ENCODE measurements at places on chromosomes 2 and 18.

DNA sequence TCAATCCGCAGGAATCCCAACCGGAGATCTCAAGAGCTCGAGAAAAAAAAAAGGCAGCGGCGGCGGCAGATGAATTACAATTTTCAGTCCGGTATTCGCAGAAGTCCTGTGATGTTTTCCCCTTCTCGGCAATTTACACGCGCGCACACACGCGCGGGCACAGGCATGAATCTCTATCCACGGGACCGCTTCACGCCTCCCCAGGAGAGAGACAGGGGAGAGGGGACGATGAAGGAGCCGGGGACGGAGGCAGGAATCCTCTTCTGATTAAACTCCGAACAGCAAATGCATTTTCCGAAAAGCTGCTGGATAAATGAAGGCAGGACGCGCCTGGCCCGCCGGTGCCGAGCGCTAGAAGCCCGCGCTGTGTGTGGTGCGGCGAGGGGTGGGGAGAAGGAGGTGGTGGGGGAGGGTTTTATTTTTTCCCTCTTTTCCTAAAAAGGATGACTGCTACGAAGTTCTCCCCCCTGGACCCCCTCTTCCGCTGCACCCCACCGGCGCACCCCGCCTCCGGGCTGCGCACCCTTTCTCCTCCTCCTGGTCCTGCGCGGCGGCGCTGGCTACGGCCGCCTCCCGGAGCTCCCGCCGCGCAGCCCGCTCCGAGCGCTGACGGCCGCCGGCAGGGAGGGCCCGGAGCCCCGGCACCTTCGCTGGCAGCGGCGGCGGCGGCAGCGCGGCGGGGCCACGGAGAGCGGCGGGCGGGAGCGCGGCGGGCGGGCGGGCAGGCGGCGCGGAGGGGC, at the start of gene BCL2:
Gene BCL2, minus strand, starts transcription at position 387 of the 740 bp plus-strand sequence.
- peak; percentile 30 for DNase-seq

DNA sequence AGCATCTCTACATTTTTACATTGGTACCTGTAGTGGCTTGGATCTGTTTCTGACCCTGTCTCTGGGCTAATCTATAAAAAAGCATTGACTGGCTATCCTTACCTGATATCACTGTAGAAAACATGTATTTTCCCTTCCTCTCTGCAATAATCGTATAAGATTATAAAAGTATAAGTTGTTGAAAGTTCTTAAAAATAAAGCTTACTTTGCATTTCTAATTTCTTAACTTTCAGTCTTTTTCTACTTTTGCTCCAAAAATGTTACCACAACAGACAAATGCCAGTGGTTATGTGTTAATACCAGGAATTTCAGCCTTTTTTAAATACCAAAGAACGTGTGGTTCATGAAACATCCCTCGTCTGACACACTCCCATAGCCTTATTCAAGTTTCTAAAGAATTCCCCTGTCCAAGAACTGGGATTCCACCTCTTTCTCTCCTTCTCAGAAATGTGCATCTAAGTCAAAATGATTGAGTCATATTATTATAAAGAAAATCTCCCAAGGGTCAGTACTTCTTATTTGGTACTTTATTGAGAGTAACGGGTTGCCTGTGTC, 28.5 kb upstream of the ACKR3 start:
- no peak for DNase-seq

DNA sequence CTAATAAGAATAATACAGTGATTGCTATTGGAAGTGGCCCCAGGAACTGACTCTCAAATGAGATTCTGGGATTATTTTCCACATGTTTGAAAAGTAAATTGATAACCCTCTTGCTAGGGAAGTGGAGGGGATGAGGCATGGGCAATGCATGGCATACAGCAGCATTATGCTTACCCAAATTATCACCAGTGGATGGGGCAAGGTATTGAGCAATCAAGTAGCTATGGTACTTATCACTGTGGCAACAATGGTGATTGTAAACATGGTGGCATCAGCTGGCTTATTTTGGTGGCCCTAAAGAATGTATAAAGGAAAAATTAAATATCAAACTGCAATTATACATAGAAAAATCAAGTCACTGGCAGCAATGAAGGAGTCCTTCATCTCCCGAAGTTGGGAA, 155.1 kb downstream of the FIGN start:
- DNase-seq: no peak

- no peak for DNase-seq
Observed at GRCh38 chr2:140344838-140345237, 1564.6 kb upstream of the NXPH2 start.

DNA sequence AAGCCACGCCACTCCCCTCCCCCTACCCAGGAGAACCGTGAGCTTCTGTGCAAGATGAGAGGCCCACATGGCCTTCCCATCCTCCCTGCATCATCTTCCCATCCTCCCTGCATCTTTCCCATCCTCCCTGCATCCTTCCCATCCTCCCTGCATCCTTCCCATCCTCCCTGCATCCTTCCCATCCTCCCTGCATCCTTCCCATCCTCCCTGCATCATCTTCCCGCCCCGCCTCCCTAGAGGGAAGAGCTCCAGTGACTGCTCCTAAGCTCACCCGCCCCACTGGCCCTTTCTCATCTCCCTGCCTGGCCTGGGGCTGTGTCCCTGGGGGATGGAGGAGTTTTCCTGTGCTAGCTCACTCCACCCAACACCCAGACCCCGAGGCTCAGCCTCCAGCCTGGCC, 93.3 kb upstream of the ASAP2 start:
- no peak for DNase-seq

DNA sequence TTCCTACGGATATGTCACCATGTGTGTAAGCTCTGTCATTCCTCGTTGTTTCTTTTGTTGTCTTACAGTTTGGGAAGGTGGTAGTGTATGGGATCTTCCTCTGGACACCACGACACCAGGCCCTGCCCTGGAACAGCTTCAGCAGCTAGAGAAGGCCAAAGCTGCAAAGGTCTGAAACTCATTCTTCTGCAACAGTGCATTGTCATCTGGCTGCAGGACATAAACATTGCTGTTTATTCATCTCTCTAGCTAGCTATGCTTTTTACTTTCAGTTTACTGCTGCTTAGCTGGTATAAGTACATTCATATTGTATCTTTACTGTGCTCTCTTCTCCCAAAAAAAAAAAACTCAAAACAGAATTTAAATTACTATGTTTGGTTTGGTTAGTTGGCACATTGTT, 39.2 kb upstream of the KCNJ13 start:
- no peak for DNase-seq

DNA sequence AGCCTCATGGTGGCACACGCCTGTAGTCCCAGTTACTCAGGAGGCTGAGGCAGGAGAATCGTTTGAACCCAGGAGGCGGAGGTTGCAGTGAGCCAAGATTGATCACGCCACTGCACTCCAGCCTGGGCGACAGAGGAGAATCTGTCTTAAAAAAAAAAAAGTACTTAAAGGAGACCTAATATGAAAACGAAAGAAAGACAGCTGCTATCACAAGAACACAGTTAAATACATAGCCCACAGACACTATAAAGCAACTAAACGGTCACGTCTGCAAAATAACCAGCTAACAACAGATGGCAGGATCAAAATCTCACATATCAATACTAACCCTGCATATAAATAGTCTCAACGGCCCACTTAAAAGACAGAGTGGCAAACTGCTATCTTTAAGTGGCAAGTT, 43.9 kb upstream of the TACR1 start:
- DNase-seq: no peak

DNA sequence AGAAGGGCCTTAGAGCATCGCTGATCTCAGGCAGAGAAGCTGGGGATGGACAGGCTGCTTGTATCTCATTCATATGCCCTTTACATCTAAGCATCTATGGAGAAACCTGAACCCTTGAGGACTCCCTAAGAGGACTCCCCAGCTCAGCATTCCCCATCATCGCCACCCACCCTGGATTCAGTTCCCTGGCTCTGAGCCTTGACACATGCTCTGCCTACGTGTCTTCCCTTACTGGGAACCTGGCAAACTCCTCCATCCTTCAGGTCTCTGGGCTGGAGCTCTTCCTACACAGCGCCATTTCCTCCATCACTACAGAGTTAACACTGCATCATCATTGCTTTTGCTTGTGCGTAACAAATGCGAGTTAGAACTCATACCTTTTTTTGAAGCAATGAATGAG, 31.2 kb upstream of the OTOF start:
- no peak for DNase-seq

DNA sequence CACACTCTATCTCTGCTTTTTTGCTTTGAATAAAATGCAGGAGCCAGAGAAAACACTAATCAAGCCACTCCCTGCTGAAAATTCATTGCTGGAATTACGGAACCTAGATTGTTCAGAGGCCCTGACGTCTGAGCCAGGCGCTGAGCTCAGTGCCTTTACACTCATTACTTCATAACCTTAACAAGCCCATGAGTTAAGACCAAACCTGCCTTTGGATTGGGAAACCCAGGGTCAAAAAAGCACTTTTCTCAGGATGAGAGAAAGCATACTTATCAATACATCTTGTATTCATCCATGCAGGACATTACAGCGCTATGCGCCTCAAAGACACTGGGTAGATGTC, 762 bp downstream of the INO80C start:
- no peak for DNase-seq

DNA sequence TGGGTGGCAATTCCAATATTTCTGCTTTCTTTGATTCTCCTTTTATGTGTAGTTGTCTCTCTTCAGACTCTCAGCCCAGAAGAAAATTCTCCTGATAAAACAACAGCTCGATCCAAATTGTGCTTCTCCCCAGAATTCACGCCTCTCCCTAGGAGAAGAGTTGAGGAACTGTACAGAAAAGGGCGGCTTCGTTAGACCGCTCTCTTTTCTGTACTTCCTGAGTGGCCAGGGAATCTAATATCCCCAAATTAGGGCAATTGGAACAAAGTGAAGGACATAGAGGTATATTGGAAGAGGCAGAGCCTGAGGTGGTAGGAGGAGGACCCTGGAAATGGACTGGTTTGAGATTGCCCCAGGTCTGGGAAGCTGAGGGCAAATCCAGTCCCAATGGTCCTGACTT, 5.6 kb downstream of the ADCYAP1 start:
- DNase-seq: no peak

GRCh38 chr2:15588329-15588919, 3.2 kb upstream of the DDX1 start:
- peak; percentile 51 for DNase-seq

GRCh38 chr2:218895326-218895725, 14.7 kb downstream of the WNT10A start:
- DNase-seq: no peak

DNA sequence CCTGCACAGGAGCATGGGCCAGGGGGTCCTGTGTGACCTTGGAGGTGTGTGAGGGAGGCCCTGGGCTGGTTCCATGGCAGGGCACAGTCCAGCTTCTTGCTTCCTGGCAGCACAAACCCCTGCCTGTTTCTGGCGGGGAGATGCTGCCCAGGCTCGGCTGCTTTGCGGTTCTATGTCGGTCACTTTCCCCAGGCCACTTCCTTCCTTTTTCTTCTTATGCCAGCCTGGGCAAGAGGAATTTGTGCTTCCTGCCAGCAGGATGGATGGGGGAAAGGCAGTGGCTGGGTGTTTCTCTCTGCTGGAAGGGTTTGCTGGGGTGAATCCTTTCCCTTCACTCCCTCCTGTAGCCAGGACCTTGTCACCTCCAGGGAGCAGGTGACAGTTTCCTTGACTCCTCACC, 24.3 kb downstream of the ASAP2 start:
- DNase-seq: peak; percentile 57

GRCh38 chr18:58241877-58242276, 197.9 kb downstream of the NEDD4L start:
- DNase-seq: no peak

DNA sequence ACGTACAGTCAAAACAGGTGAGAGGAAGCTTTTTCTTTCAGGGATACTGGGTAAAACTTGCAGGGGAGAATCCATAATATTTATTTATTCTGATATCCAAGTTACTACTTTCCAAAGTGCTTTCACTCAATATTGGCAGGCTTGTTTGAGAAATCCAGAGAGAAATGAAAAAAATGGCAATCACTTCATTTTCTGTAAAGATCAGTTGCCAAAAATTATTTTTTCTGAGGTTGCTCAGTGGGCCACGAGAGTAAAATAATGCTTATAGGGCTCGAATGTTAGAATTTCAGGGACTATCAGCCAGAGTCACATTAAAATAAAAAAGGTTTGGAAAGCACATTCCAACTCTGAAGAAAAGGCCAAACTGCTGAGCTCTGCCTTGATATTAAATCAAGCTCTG, 324.6 kb upstream of the RND3 start:
- no peak for DNase-seq

DNA sequence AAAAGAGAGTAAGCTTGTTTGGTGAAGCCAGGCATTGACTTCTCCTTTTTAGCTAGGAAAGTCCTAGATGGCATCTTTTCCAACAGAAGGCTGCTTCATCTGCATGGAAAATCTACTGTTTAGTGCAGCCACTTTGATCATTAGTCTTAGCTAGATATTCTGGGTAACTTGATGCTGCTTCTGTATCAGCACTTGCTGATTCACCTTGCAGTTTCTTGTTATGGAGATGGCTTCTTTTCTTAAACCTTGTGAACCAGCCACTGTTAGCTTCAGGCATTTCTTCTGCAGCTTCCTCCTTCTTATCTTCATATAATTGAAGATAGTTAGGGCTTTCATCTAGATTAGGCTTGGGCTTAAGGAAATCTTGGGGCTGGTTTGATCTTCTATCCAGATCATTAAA, 639.7 kb downstream of the TDRD15 start:
- DNase-seq: no peak

DNA sequence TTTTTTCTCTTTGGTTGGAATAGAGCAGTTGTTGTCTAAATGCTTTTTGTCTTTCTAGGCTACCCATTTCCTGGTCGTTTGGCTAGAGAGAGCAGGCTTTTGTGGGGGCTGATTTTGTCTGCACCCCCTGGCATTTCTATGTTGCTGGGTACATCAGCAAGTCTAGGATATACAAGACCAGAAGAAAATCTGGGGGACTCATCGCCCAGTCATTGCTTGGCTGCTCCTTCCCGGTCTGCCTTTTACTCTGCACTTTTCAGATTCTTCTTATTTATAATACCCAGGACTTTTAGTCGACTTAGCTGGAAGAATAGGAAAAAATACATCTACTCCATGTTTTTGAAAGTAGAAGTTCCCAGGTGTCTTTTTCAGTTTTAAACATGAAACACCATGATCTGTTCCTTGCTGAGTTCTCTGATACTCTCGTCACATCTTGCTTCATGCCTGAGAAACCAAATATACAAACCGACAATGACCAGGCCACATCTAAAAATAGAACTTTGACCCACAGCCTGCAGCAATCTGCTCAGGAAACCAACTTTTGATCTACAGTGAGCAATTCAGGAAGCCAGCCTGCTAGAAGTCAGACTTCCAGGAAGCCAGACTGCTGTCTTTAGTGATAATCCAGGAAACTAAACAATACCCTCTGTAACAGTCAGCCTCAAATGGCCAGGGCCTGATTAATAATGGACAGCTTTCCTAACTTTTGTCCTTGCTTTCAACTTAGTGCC, 163.8 kb upstream of the MEX3C start:
- DNase-seq: no peak

GRCh38 chr2:15152382-15152781, 408.8 kb downstream of the NBAS start:
- DNase-seq: no peak

DNA sequence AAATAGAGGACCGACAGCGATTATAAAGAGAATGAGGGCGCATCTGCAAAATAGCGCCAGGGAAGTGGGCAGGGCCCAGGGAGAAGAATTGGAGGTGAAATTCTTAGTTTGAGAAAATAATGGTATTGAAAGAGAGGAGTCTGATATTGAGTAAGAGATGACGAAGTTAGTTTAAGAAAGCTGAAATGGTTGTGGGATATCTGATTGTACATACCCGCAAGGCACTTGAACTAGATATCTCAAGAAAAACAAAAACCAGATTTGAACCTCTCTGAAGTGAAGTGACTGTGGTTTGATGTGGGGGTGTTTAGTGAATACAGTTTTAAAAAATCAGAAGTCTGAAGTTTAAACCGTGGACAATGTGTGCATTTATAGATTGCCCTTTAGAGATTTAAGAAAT, 38.9 kb downstream of the ZNF532 start:
- DNase-seq: no peak

All from inflammatory macrophage treated with lipopolysaccharide for 1 hour (primary cell).